ENCODE measurements at places on chromosomes 1 and 21.

DNA sequence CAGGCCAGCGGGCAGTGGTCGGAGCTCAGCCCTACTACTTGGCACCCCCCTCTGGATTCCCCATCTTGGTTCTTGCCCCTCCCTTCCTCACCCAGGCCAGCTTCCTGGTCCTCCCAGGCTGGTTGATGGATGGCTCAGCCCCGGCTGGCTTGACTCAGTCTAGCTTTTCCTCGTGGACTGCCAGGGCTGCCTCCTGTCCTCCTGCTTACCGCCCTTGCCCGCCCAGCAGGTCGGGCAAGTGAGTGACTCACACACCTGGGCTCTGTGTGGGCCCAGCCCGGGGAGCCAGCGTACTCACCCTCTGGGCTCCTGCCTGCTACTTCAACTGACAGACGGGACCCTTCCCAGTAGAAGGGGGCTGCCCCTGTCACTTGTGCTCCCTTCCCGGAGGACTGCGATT lies 19.5 kb upstream of the ARHGEF10L start:
- DNase-seq: no peak

- no peak for DNase-seq
These were observed 599.0 kb downstream of the LMO4 start for GRCh38 chr1:87927391-87928280.

DNA sequence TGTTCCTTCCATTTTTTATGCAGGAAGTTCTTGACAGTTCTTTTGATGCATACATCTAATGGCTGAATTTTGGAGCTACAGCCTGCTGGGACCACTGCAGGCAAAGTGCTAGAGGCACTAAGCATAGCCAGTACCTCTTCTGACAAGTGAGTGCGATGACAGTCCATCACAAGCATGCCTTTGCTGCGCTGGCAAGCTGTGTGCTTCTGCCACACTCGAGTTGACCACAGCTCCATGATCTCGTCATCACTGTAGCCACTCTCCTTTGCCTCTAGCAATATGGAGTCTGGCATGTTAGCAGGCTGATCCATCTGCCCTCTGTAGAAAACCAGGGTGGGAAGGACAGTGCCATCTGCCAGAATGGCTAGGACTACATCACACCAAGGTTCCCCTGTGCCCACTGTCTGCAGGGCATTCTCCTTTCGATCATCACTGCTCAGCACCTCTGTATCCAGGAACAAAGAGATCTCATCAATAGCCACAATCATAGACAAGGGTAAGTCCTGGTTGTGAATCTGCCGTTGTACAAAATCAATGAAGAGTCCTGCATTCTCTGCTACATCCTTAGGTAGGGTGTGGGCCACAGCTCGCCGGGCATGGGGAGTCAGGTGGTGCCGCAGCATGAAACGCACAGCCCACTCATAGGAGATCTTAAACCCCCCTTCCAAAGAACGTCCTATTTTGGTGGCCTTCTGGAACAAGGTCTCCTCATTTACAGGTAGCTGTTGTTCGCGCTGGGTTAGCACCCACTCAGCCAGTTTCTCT lies 6.0 kb downstream of the PSMB4 start:
- DNase-seq: no peak

DNA sequence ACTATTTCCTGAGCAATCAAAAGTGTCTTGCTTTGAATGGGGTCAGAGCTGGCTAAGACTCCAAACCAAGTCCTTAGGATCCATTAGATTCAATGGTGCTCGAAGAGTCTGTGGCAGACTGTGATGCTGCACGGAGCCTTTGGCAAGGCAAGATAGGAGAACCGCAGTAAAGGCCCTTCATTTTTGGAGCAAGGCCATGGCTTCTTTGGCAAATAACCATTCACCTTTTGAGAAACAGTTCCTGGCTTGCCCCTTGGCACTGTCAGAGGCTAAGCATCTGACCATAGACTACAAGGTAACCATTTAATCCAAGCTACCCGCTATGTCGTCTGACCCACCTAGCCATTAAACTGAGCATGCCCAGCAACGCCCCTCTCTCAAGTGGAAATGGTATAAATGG lies 45.2 kb downstream of the EDN2 start:
- no peak for DNase-seq
